CD4-positive, CD25-positive, alpha-beta regulatory T cell (primary cell): ENCODE measurements at places on chromosomes 1 and 21.

- no peak for DNase-seq
Measured at GRCh38 chr1:191368891-191369654, 789.2 kb upstream of the RGS18 start.

DNA sequence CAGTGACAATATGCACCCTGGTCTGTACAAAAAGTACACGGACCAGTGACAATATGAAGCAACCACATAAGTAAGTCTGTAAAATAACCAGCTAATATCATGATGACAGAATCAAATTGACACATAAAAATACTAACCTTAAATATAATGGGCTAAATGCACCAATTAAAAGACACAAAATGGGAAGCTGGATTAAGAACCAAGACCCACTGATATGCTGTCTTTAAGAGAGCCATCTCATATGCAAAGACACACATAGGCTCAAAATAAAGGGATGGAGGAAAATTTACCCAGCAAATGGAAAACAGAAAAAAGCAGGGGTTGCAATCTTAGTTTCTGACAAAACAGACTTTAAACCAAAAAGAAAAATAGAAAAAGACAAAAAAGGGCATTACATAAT, 70.4 kb upstream of the VCAM1 start:
- no peak for DNase-seq

- no peak for DNase-seq
Measured at GRCh38 chr1:181143102-181143859, 54.8 kb downstream of the IER5 start.

GRCh38 chr1:108149796-108150467, 50.2 kb downstream of the SLC25A24 start:
- DNase-seq = no peak

GRCh38 chr1:179128520-179128919, 46.6 kb downstream of the TOR3A start:
- DNase-seq = no peak

DNA sequence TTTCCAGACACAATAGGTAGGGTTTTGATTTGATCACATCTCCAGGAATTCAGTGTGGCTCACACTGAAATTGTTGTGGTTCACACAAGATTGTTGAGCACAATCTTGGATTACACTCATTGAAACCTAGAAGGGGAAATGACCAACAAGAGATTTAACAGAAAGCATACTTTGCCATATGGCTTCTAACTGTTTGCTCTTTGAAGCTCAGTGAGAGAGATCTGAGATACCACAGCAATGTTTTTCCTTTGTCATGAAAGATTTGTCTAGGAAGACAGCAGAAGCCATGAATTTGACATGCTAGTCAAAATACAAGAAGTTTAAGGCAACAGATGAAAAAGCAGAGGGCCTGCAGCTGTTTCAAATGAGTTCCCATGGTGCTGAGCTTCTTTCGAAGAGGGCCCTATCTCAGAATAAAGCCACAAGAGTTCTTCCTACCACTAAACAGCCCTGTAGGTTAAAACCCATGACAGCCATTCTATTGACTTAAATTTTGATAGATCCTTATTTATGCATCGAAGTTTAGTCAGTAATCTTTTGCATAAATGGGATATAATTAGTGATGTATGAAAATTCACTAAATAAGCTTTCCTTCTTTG, 650.4 kb downstream of the LTN1 start:
- DNase-seq = no peak

- no peak for DNase-seq
Measured at GRCh38 chr1:32889731-32890278, 3.5 kb downstream of the HPCA start.

DNA sequence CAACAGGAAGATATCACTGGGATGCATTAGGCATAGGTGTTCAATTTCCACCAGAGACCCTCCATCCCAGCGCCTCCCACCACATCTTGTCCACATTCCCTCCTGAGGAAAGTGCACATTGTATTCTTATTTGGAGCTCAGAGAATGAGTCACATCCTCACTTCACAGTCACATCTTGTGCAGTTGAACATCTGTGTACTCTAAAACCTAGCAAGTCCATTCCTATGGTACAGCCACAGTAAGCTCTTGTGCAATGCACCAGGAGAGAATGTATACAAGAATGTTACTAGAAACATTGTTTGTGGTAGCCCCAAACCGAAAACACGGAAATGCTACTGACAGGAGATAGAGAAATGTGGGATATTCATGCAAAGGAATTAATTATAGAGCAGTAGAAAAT, 1.6 kb upstream of the KDF1 start:
- DNase-seq = no peak
